ENCODE measurements at places on chromosomes 7 and 10.
A peak's percentile ranks its signal among the peaks of the same experiment; 100 is the strongest.

DNA sequence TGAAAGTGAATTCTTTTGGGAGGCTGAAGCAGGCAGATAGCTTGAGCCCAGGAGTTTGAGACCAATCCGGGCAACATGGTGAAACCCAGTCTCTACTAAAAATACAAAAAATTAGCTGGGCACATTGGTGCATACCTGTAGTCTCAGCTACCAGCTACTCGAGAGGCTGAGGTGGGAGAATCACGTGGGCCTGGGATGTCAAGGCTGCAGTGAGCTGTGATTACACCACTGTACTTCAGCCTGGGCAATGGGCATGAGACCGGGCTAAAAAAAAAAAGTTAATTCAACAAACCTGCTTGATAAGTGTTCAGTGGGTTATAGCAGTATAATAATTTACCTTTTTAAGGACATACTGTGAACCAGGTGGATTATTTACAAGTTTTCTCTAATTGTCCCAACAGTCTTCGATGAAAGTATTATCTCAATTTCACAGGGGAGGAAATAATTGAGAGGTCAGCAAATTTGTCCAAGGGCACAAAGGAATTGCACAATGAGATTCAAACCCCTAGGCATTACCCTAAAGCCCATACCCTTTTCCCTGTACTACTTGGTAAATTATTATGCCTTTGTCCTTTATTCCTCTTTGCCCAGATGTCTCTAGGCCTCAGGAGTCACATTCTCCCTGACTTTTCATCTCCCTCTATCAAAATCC is 13.1 kb upstream of the DLD start:
- DNase-seq, result no peak

DNA sequence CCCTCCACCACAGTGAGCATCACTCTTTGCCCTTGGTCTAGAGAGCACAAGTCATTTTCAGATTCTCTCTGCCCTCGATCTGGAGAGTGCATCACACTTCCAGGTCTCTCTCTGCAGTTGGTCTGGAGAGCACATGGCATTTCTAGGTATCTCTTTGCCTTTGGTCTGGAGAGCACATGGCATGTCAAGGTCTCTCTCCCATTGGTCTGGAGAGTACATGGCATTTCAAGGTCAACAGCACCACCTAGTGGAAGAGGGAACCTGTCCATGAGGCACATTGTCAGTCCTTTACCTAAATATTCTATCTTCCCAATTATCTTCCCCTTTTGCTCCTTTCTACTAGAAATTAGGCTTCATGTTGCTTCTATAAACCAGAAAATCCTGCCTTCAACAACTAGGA is 1139.4 kb downstream of the XPNPEP1 start:
- peak; percentile 27 for DNase-seq

DNA sequence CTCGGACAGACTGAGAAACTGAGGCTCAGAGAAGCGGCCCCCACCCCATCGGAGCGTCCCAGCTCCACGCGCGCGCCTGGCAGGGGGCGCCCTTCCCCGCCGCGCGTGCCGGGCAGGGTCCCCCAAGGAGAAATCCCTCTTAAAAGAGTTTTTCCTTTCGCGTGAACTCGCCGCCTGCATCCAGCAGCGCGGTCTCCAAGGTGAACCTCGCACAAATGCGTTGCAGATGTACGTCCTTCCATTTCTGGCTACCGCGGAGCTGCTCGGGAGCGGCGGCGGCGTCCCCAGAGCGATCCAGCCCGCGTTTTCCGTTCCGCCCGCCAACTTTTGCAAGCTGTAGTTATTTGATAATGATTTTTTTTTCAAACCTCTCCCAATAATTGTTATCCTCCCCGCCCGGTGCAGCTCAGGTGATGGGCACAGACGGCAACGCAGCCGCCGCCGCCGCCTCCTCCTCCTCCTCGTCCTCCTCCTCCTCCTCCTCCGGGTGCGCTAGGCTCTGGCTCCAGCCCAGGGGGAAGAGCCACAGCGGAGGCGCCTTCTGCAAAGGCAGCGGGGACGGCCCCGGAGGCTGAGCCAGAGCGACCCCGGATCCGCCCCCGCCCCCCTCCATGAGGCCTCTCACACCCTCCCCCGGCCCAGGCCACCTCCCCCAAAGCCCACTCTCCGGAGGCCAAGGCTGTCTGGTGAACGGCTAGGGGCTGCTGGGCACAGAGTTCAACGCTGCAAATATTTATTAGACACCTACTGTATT is 74.0 kb upstream of the CUX1 start:
- peak; percentile 87 for DNase-seq

DNA sequence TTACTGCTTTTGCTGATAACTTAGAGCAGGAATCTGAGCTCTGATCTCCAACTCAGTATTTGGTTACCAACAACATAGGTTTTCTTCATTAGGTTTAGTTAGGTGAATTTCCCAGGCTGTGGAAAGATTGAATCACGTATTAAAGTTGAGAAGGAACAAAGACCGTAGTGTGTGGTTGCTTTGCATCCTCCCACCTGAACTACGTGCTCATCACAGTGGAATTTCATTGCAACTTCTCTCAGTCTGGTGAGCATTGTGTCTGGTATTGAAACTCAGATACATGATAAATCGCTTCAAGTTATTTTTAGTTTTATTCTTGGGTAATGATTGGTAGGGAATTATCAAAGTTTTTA is 139.4 kb upstream of the AKR1E2 start:
- no peak for DNase-seq

- DNase-seq, result no peak
Observed at GRCh38 chr10:97590082-97590747, 694 bp downstream of the C10orf62 start.

- DNase-seq, result no peak
Observed at GRCh38 chr10:17443707-17444387, 10.5 kb downstream of the ST8SIA6 start.

GRCh38 chr10:91987397-91988037 is 63.9 kb downstream of the BTAF1 start:
- no peak for DNase-seq

GRCh38 chr10:124632064-124632531 is 112.1 kb downstream of the FAM53B start:
- peak; percentile 54 for DNase-seq

DNA sequence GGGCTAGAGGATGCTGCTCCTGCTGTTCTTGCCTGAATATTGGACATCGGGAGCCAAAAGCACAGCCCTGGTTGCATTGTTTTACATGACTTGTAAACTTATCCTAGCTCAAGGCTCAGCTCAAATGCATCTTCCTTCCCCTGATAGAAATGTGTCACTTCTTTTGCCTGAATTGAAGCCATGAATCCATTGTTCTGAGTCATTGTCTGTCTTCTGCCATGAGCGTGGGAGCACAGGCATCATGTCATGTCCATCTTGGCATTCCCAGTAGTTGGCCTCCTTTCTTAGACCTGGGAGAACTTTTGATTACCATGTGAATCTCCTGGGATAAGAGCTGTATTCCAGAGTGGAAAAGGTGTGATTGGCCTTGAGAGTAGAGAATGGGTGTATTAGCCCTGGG is 54.1 kb upstream of the OPN4 start:
- DNase-seq, result no peak

GRCh38 chr10:8063935-8064334 is 9.4 kb downstream of the GATA3 start:
- DNase-seq, result no peak

DNA sequence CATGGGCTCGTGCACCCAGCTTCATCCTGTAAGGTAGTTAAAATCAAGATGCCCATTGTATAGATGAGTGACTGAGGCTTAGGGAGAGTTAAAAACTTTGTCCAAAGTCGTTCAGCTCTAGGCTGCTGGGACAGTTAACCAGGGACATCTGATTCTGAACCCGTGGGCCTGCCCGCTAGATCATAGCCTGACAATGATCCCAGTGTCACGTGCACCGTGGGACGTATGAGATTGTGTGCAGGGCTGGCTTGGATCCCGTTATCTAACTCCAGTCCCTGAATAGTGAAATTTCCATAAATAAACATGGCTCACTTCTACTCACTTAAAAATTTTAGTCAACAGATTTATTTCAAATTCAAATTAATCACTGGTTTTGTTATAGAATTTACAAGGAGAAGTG is 24.9 kb downstream of the C10orf120 start:
- DNase-seq, result no peak

DNA sequence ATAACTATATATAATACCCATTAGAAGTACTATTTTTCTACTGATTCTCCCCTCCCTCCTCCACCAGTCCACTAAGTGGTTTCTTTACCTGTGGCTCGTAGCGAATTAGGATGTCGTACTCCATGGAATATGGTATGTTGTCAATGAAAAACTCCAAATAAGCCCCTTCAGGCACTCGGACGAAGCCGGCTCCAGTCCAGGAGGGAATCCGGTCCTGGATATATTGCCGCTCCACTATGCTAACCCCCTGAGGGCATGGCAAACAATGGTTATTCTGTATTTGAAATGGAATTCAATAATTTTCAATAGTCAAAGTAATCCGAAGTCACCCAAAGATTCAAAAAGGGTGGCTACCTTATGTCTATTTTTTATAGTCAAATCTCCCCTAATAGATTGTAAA is 40.1 kb downstream of the LAMB1 start:
- DNase-seq, result no peak

DNA sequence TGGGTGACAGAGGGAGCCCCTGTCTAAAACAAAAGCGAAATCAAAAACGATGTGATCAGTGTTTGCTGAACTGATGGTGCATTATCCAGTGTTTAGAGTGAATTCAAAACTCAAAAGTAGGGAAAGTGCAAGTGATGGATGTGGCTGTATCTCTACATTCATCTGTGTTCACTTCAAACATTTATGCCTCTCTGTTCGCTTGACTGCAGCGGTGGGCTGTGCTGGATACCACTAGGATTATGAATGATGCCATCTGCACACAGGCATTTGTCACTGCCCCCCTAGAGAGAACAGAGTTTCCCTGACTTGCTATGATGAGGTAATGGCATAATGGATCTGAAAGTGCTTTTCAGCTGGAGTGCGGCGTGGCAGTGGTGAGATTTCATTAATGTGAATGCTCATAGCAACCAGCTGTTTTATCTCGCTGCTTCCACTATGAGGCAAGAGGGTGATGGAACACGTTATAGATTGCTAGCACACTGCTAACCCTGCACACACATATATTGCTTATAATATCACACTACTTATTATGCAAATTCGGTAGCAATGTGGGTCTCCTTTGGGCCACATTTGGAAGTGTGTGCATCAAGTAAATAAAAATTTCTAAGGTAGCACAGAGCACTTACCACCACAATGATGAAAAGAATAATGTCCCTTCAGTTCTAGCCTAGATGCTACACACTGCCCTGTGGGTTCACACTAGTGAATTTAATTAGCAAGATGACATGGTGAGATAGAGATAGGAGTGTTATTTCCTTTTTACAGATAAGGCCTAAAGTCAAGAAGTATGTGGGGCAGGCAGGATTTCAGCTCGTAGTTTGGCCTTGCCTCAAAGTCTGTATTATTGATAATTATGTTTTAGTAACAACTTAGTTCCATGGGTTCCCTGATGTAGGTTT is 164.7 kb downstream of the CAMK1D start:
- no peak for DNase-seq

DNA sequence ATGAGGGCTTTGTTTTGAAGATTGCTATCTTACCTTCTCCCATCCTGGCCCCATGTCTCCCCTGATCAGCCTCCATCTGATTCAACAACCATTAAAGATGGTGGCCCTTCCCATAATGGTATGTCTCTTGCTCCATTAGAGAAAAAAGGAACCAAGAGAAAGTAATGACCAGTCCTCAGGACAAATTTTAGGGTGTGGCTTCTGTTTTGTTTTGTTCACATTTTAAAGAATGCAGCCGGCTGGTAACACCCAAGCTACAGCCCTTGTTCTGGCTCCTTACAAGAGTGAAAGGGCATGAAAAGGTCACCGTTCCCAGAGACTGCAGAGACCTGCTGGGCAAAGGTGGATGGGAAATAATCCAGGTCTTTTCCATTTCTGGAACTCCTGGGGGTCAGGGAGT is 287.9 kb upstream of the NEBL start:
- no peak for DNase-seq

DNA sequence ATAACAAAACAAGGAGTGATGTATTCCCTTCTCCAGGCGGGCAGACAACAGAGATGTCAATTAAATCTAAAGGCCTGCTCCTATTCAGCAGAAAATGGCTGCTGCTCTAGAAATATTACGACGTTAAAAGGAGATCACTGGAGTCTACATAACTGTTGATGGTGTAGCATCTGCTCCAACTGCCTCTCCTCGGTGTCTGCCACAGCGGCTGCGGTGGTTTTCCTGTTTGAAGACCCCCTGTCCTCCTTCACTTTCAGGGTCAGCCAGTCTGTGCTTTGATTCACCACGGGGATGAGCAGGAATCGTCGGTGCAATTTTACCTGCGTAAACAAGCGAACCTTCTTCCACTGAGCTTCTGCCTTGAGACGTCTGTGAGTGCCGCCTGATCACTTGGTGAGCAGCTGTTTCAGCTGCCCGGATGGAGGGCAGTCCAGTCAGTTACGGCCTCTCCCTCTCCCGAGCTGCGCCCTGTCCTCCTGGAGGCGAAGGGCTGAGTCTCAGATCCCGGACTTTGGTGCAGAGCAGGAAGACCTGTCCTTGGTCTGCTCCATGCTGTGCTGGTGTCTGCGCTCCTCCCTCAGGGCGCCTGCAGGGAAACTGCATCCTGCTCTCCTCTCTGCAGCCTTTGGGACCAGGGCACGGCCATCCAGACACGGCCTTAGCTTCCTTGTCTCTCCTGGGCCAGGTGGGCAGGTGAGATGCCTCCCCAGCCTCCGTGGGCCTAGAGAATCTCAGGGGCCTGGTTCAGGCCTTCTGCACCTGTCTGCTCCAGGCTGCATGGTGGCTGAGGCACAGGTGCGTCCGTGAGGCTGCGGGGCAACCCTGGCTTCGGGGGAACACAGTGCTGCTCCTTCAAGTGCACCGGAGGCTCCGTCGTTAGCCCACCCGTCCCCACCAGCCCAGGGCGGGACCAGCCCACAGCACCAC is 326.6 kb downstream of the ADARB2 start:
- DNase-seq, result no peak

DNA sequence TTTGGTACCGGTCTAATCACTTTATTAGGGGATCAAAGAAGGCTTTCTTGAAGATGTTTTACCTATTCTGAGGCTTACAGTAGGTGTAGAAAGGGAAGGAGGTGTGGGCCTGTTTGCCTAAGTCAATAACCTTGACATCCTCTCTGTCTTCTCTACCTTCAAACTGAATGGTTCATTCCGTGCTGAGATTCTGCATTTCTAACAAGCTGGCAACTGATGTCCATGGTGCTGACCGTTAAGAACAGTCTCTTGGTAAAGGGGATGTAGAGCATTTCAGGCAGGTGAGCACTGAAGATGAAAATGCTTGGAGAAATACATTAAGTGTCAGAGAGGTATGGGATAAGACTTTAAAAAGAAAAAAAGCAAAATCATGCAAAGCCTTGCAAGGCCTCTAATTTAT is 51.5 kb upstream of the DGKB start:
- no peak for DNase-seq

GRCh38 chr10:16777473-16778370 is 39.5 kb downstream of the RSU1 start:
- DNase-seq, result peak; percentile 68

DNA sequence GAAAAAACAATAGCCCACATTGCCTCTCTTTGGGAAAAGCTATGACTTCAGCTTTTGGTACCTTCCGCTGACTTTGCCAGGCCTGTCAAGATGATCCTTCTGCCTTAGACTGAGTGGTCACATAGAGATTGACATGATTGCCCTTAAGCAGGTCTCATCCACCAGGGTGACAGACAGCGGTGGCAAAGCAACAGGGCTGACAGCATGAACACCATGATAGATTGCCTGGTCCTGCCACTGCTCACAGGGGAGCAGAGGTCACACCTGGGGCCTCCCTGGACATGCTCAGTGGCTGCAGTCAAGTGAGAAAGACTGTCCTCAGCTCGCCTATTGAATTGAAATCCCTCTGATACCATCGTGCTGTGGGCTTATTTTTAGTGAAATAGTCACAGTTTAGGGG is 1080.2 kb downstream of the KCNMA1 start:
- no peak for DNase-seq
